Heart left ventricle (tissue), 16 donors: ENCODE measurements at places on chromosomes 2 and 18.

GRCh38 chr2:25377822-25378421, 36.2 kb upstream of the DNMT3A start:
- DNase-seq: no peak

GRCh38 chr2:133643863-133644262, 75.6 kb upstream of the NCKAP5 start:
- no peak for DNase-seq

GRCh38 chr2:12110481-12110880, 364.0 kb downstream of the LPIN1 start:
- no peak for DNase-seq

GRCh38 chr2:230956827-230957755, 32.0 kb upstream of the GPR55 start:
- peak; percentile 39 for DNase-seq

DNA sequence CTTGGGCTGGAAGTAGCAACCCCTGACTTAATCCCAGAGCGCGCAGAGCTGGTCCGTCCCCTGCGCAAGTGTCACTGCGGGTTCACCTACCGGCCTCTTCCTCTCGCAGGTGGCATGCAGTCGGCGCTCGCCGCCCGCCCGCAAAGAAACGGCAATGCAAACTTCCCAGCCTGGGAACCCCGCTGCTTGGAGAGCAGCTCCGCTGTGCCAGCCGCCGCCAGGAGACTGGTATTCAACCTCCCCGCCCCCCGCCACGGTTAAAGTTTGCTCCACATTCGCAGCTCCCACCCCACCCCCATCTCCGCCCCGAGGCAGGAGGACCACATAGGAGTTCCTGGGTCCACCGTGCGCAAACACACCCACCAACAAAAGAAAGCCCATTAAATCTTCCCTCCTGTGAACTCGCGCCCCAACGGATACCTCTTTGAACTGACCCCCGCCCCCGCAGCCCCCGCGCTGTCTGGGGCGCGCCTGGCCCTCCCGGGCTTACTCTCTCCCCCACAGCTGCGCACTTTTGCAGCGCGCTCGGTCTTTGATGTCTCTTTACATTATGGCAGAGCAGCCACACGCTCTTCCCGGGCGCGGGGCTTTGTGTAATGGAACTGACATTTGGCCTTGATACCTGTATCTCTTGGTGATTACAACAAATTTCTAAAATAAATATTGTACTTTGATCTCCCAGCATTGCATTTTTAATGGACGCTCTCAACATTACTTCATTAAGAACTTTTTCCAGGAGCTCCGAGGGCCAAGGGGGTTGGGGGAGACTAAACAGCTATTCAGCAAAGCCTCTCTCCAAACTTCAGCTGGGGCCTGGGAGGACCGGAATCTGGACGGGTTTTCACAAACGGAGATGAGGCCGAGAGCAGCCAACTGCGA, 3.1 kb upstream of the SP5 start:
- no peak for DNase-seq

DNA sequence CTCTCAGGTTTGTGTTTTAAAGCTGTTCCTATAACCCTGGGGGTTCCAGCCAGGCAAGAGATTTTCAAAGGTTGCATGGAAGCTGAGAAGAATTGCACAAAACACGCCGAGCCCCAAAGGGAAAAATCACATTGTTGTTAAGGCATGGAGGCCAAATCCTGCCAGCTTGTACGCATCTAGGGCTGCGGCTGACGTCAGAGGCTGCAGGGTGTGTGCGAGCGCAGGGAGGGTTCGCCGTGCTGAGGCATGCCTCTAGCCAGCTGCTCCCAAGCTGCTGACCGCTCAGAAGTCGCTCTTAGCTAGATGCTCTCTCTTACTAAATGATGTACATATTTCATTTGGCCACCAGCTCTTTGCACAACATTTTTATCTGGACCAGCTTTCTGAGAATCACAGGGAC, 191.8 kb downstream of the LPIN1 start:
- DNase-seq: peak; percentile 86

DNA sequence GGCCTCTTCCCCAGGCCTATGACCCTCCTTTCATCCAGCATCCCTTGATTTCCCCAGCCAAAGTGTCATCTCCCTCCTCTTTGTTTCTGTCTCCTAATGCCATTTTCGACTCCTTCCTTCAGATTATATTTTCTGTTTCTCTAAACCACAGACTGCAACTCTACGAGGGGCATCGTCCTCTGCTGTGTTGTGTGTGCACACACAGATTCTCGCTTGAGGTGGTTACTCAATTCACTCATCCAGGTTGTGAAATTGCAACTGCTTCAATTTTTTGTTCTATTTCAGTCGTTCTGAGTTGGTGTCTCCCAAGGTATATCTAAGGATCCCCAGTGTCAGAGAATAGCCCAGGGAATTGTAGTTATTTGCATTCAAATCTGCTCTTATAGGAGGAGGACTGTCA, 113.5 kb upstream of the NDUFV2 start:
- no peak for DNase-seq
